Daoy (cell line): ENCODE measurements at places on chromosomes 7 and 10. TPM values are rescaled to one million over a fixed set of nuclear protein-coding genes. Genes with fewer than 3 reads are reported as not detected.

DNA sequence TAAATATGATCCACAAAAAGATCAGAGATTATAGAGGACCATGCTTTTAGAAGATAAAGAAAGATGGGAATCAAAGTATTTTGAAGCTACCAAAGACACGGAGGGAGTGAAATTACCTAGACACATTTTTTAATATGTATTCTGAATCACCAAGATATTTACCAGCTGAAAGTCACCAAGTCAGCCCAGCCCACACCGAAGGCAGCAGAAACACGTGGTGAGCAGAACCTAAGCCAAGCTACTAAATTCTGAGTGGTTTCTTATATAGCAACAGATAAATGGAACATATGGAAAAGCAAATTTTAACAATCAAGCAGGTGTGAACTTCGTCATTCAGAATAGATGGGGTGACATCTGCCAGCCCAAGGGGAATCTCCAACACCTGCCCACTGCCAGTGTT lies 134.7 kb upstream of the AKR1E2 start:
- DNase-seq = no peak

- no peak for DNase-seq
Measured at GRCh38 chr10:112695539-112695938, 248.5 kb downstream of the VTI1A start.

- DNase-seq = no peak
Measured at GRCh38 chr7:95303013-95303905, 21.1 kb downstream of the PON1 start.

Gene PHTF2
- total RNA-seq = 26.9 and 77.6 TPM in 2 replicates

DNA sequence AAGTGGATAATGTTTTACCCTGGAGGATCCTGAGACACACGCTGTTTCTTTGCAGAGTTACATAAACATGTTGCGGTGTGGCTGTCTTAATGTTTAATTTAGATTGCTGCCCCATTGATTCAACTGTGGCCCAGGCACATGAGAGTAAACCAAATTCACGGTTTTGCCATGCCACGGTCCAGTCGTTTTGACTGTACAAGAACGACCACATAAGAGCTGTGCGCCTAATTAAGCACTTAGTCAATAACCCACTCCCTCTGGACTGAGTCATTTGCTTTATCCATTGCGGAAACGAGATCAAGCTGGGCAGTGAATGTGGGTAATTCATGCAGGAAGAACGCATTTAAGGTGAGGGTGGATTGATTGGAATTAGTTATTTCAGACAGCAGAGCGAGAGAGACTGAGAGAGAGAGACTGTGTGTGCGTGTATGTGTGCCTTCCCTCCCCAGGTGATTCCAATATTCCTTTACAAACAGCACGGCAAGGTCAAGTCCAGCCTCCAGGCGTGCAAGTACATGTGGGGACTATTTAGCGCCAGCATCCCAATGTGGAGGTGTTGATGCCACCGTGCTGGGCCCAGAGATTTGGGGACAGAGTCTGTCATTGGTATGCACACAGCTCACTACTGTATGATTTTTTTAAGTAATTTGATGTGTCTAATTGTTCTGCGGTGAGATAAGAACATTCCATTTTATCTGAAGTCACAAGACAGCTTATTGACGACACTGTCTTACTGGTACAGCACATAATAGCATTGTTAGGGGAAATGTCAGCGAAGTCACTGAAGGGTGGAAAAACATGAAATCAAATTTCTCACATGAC lies 8.4 kb upstream of the TEX36 start:
- peak; percentile 87 for DNase-seq

Gene ZNF485
- total RNA-seq = 2.8 and 3.7 TPM in 2 replicates

Gene OLAH
- total RNA-seq = not detected in 2 replicates

DNA sequence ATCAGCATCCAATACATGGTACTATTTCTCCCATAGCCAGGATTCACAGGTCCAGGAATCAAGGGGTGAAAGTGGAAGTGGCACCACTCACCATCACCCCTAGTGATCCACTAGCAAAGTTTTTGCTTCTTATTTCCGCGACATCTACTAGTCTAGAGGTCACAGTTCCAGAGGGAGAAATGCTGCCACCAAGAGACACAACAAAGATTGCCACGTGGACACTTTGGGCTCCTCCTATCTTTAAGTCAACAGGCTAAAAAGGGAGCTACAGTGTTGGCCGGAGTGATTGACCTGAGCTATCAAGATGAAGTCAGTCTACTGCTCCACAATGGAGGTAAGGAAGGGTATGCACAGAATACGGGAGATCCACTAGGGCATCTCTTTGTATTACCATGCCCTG lies 178.2 kb downstream of the AKR1D1 start:
- no peak for DNase-seq

GRCh38 chr10:78025685-78026364 lies 3.5 kb downstream of the POLR3A start:
- peak; percentile 72 for DNase-seq

Gene EBF3
- 1.1 and 3.4 TPM in 2 replicates for total RNA-seq

DNA sequence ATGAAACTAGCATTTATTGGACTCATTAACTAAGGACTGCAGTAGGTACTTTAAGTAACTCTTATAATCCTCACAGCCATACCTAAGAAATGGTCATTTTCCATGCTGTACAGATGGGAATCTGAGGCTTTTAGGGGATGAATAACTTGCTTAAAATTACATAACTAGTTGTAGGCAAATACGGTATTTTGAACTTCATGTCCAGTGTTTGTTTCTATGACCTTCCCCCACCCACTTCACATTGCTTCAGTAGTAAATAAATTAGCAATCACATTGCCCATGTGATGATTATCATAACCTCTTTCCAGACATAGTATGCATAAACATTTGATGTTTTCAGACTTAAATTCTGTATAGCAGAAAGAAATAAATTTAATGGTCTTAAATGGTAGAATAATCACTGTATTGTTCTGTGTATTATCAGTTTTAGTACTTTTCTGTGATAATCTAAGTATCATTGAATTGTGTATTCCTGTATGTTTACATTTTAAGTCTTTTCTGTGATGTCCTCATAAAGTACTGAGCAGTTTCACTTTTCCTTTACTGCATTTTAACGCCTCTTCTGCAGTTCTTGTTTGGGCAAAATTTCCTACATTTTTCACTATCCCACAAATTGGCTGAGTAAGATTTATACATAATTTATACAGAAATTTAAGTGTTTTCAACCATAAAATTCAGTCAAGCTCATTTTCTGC lies 48.3 kb downstream of the ANKIB1 start:
- no peak for DNase-seq

Gene ZNF853
- 0.86 and 1.1 TPM in 2 replicates for total RNA-seq
